ENCODE measurements at places on chromosomes 13 and 19.
A peak's percentile ranks its signal among the peaks of the same experiment; 100 is the strongest.

- no peak for DNase-seq
Observed at GRCh38 chr19:17484520-17485185, 14.3 kb downstream of the SLC27A1 start.

- DNase-seq: peak; percentile 40
Observed at GRCh38 chr13:48853728-48854102, 122.0 kb upstream of the FNDC3A start.

GRCh38 chr13:33509642-33510229 is 224.2 kb upstream of the STARD13 start:
- DNase-seq: no peak

DNA sequence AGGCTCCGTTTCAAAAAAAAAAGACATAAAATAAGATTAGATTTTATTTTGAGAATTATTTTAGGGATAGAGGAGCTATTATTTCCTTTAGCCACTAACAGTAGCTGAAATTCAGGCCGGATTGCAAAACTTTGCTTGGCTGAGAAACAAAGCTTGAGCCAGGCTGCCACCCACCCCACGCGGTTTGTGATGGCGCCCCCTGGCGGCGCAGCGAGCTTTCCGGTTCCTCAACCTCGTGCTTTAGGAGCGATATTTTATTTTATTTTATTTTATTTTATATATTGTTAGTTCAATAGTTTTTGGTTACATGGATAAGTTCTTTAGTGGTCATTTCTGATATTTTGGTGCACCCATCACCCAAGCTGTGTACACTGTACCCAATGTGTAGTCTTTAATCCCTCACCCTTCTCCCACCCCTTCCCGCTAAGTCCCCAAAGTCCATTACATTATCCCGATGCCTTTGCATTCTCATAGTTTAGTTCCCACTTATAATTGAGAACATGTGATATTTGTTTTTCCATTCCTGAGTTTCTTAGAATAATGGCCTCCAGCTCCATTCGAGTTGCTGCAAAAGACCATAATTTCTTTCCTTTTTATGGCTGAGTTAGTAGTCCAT is 19.8 kb upstream of the CEACAM4 start:
- peak; percentile 85 for DNase-seq

DNA sequence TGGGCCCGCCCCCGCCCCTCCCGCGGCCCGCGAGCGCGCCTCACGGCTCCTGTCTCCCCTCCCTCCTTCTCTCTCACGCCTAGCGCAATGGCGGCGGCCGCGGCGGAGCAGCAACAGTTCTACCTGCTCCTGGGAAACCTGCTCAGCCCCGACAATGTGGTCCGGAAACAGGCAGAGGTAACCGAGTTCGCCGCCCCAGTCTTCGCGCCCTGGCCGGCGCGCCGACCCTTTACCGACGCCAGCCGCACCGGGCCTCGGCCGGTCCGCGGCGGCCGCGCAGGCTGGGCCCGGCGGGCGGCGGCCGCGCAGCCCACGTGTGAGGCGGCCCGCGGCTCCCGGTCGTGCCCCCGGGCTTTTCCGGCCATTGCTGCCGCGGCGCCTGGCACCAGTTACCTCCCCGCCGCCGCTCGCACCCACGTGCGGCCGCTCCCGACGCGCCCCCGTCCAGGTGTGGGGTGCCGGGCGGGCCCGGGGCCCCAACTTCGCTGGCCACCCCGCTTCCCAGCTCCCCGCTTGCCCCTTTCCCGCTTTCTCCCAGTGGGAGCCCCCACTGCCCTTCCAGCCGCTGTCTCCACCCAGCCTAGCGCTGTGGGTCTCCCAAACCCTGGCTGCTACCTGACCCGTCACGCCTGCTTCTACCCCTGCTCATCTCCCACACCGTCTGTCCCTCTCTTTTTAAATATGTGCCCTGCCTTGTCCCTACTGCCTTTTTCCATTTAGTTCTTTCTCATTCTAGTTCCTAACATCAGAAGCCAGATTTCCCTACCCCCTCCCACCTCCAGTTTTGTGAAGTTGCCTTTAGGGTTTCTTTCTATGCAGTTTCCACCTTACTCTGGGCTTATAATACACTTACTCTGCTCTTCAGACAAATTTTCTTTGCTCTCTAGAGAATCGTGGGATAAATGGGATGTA is 23.4 kb downstream of the IPO5 start:
- peak; percentile 44 for DNase-seq

DNA sequence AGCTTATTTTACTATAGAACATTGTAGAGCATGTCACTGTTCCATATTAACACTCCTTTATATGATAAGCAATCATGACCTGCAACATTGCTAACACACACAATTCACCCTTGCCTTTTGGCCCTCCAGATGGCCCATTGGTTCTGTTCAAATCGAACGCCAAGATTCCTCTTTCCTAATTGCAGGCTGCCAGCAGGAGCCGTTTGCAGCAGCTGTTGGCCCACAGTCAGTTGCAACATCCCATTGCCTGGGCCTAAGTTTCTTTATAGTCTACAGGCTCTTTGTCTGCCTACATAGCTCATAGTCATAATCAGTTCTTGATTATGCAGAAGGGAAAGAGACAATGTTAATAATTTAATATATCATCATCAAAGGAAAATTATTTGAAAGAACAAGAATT is 37.6 kb downstream of the KCTD12 start:
- DNase-seq: no peak

GRCh38 chr19:6587093-6587820 is 3.7 kb downstream of the CD70 start:
- no peak for DNase-seq

GRCh38 chr13:19763618-19764017 is 19.1 kb downstream of the PSPC1 start:
- no peak for DNase-seq

GRCh38 chr13:43300865-43301264 is 277.5 kb downstream of the DNAJC15 start:
- no peak for DNase-seq

DNA sequence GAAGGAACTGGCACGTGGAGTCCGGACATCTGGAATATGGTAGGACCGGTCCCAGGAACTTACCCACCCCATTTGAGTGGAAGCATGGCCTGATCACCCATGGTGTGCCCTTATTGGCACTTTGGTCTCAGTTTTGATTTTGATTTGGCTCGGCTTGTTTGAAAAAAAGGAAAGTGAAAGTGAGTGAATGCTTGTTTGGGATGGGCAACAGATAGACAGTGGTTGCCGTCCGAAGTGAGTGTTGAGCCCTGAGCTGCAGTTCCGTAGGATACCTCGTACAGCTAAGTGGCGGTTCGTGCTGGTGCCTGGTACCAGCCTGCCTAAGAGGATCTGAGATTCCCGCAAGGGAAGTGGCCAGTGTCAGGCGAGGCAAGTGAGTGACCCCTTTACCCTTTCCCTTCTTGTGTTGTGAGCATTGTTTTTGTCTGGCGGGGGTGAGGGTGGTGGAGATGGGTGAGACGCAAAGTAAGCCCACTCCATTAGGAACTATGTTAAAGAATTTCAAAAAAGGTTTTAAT is 605.8 kb downstream of the UQCRFS1 start:
- no peak for DNase-seq

GRCh38 chr13:50123862-50124535 is 108.8 kb downstream of the KCNRG start:
- peak; percentile 79 for DNase-seq

DNA sequence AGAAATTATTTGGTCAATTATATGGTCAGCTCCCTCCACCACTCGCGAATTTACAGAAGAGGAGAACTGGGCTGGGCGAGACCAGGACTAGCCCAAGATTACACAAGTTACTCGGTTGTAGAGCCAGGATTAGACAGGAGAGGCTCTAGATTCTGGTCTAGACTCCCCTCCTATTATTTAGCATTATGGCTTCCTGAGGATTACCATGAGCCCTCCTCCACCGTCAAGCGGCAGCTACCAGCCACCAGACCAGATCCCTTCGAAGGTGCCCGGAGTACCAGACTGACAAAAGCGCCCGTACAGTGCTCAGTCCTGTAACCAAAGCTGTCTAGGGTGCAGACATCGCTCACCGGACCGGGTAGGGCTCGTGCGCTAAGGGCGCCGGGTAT is 497 bp upstream of the MLNR start:
- peak; percentile 29 for DNase-seq

GRCh38 chr19:29837996-29838395 is 26.2 kb downstream of the CCNE1 start:
- DNase-seq: no peak

DNA sequence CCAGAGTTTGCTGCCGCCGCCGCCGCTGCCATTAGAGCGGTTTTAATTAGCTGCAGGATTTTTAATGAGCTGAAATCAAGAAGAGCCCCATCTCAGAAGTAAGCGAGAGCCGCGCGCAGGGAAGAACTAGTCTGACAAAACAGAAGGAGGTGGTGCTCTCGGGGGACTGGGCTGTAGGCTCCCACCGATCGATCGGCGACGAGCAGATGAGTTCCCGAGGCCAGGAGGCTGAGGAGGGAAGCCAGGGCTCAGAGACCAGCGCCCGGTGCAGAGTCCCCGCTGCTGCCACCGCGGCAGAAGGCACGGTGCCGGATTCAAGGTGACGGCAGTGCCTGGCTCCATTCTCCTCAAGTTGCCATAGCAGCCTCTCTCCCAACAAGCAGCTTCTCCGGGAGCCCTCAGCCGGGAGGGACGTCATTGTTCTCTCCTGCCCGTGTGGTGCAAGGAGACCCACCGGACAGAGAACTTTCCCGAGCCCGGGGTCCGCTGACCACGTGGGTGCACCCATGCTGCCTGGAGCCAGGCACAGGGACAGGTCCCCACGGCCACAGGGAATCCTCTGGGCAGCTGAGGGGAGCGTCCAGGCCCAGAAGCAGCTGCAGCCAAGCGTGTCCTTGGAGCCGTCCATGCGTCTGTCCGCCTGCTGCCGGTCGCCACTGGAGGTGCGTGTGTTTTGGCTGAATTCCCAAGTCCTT is 62.9 kb downstream of the CHST8 start:
- no peak for DNase-seq

GRCh38 chr19:38841787-38842438 is 7.9 kb downstream of the HNRNPL start:
- no peak for DNase-seq

DNA sequence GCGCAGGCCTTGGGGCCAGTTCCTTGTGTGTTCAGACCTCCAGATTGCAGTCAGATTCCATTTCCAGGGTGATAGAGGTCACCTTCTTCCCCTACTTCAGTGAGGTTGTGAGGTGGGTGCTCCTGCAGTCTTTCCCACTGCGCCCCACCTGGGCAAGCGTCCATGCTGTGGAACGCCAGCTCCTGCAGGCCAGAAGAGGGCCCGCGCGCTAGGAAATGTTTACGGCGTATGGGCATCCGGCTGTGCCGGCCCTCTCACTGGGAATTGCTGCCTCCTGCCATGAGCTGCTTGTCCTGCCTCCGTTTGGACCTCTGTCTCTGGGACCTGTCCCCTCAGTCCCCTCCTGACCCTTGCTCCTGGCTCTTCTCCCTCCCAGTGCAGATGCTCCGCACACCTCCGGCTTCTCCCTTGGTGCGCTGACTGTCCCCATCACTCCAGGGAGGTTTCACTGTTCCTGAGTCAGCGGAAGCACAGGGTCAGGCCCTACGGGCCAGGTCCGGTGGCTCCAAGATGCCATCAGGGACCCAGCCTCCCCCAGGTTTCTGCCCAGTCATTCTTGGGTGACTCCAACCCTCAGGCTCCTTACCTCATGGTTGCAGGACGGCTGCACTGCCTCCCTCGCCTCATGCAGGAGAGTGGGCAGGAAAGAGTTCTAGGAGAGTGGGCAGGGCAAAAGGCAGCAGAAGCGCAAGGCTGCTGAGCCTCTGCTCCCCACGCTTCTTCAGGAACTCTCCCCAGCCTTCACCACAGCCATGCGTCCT is 56.6 kb downstream of the SMARCA4 start:
- DNase-seq: no peak

GRCh38 chr19:19884583-19884982 is 16.2 kb upstream of the ZNF93 start:
- no peak for DNase-seq

DNA sequence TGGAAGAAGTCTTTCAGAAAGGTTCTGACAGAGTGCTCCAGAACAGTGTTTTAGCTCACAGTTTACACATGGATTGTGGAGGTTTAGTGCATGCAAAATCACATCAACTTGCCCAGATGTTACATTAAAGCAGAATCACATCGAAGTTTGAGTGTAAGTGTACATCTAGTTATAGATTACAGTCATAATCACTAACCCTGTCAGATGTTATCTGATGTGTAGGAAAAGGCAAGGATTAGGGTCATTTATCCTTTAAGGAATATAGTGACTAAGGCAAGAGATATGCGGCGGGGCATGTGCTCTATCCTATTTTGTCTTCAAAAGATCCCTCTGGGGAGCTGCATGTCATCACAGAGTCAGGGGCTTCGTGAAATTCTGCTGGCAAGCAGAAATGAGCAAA is 66.9 kb downstream of the CYSLTR2 start:
- DNase-seq: no peak

DNA sequence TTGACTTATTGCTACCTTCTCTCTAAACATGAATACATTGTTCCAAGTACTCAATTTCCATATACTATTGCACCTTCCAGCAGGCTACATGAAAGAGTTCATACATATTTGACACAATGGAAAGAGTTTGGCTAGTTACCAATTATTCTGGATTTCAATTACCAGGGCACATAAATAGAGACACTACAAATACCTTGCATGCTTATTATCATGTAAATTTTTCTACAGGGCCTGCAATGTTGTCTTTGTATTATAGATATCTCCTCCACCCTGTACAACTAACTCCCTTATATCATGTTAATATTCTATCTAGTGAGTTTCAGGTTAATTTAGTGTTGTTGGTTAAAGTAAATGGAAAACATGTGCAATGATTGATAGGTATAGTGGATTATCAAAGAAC is 540.7 kb upstream of the SLITRK5 start:
- no peak for DNase-seq

DNA sequence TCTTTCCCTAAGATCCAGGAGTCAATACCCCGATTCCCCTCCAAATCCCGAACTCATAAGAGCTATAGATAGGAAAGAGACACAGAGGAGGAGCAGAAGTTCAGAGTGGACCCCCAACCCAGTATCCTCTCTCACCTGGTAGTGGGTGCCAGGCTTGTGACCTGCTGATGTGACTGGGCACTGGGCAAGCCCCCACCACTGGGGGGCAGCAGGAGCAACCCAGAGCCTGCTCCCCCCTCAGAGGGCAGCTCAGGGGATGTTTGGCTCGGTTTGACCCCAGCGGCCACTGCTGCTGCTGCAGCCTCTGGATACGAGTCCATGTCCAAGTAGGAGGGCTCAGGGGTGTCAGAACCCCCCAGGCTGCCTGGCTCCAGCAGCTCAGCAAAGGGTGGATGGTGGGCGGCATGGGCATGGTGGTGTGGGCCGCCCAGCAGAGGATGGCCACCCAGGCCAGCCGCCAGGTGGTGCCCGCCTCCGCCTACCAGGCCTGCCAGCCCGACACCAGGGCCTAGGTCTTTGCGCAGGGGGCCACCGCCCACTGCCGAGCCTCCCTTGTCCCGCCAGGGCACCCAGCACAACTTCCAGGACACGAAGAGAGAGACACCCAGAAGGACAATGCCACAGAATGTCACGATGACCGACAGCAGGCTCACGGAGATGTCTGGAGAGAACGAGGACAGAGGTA is 7.4 kb downstream of the SYT3 start:
- DNase-seq: no peak

DNA sequence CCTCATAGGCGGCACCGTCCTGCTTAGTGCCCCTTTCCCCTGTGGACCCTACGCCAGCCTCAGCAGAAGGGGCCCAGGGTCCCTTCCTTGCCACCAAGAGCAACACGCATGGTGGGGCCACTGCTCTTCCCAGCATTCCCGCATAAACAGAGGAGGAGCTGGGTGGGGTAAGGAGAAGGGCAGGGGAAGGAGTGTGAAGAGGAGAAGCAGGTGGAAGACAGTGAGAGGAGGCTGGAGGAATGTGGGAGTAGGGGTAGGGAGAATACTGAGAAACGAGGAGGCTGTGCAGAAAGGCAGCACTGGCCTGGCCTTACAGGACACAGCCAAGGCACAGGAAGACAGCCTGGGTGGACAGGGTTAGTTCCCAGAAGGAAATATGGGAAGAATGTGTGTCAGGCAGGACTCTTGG is 43.9 kb downstream of the ZNF331 start:
- DNase-seq: no peak

- DNase-seq: no peak
Observed at GRCh38 chr19:13153569-13154240, 3.5 kb downstream of the IER2 start.

Measured in stimulated activated CD8-positive, alpha-beta memory T cell treated with anti-CD3 and anti-CD28 coated beads, Interleukin-4, amount 100 ng/mL, for 48 hours (primary cell).